Hematopoietic multipotent progenitor cell treated with erythropoietin and hydrocortisone succinate and interleukin-3 and kit ligand, for 6 days (in vitro differentiated cells): ENCODE measurements at places on chromosomes 3 and 15.
A peak's percentile ranks its signal among the peaks of the same experiment; 100 is the strongest.

- no peak for DNase-seq
Observed at GRCh38 chr3:68206524-68207117, 552.2 kb upstream of the SUCLG2 start.

- peak; percentile 37 for DNase-seq
Observed at GRCh38 chr3:45135959-45136358, 10.2 kb downstream of the CDCP1 start.

GRCh38 chr3:50288387-50289007, 3.7 kb downstream of the IFRD2 start:
- no peak for DNase-seq

GRCh38 chr3:168511428-168512014, 415.8 kb upstream of the GOLIM4 start:
- peak; percentile 51 for DNase-seq

GRCh38 chr15:83970295-83970890, 265.2 kb upstream of the GOLGA6L4 start:
- no peak for DNase-seq

DNA sequence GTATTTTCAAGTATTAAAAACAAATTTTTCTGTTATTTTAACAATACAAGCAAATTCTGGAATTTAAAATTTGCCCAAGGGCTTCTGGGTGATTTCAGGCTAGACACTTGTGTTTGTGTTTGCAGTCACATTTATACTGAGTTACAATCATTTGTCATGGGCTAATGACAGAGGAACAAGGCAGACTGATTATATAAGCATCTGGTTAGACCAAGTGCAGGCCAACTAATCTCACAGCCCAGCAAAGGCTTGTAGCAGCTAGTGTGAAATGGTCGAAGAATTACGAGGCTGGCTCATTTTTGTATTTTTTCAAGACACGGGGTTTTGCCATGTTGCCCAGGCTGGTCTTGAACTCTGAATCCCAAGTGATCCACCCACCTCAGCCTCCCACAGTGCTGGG, 52.1 kb downstream of the CMTM8 start:
- no peak for DNase-seq

DNA sequence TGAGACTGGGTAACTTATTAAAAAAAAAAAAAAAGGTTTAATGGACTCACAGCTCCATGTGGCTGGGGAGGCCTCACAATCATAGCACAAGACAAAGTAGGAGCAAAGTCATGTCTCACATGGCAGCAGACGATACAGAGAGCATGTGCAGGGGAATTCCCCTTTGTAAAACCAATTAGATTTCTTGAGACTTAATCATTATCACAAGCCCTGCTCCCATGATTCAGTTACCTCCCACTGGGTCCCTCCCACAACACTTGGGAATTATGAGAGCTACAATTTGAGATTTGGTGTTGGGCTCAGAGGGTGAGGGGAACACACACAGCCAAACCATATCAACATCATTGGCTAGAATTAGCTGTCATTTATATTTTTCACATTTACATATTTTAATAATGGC, 221.0 kb downstream of the RSRC1 start:
- DNase-seq: no peak

DNA sequence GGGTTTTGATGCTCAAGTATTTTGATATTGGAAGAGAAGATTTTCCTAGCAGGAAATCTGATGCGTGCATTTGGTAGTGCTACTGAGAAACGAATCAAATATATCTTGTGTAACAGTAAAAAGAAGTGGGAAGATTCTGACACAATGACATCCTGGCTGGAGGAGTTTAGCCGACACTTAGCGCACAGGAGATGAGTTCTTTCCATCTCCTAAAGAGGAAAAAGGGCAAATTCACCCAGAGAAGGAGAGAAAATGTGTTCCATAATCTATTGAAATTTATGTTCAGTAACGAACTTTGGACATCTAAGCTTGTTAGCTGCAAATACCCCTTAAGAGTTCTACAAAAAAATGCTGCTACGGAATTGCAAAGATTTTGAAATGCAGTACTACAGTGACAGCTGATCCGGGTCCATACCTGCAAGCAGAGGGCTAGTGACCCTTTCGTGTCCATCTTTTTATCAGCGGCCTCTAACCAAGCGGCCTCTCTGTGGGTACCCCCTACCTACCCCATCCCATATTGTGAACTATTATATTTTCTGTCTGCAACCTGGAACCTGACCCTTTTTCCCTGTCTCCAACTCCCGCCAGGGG, 971 bp downstream of the CPOX start:
- no peak for DNase-seq

- no peak for DNase-seq
Observed at GRCh38 chr3:123119802-123120201, 53.0 kb downstream of the PDIA5 start.

- DNase-seq: no peak
Observed at GRCh38 chr3:149462581-149463011, 11.9 kb upstream of the TM4SF4 start.

GRCh38 chr3:187002915-187003314, 72.6 kb downstream of the ST6GAL1 start:
- no peak for DNase-seq

DNA sequence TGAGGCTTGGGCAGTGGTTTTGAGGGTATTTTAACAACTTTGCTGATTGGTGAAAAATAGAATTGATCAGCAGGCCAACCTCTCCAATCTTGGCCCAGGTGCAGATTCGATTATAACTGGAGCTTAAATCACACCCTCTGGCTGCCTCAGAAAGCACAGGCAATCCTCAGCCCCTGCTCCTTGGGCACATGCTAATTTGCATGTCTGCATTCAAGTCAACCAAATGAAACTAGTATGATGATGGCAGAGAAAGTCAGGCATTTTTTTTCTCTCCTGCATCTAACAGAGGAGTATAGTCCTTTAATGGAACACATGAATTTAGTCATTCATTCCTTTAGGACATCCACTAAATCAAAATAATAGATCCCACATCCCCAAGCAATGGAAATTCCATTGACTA, 16.8 kb upstream of the NMNAT3 start:
- no peak for DNase-seq

DNA sequence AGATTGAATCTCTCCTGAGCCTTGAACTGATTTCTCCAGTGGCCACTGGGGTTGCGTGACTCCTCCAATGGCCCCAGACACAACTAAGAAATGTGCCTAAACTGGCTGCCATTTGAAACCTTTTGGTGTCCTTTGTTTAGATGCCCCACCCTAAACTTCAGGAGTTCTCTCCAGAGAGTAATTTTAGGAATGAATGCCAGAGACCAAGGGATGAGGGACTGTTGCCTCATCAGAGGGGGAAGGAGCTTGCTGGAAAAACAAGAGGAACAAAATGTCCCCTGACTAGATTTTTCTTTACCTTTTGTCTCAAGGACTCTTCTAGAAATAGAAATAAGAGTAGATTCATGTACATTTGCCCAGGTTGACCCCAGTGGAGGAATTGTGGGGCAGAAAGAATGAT, 8.1 kb upstream of the ADPRH start:
- no peak for DNase-seq

DNA sequence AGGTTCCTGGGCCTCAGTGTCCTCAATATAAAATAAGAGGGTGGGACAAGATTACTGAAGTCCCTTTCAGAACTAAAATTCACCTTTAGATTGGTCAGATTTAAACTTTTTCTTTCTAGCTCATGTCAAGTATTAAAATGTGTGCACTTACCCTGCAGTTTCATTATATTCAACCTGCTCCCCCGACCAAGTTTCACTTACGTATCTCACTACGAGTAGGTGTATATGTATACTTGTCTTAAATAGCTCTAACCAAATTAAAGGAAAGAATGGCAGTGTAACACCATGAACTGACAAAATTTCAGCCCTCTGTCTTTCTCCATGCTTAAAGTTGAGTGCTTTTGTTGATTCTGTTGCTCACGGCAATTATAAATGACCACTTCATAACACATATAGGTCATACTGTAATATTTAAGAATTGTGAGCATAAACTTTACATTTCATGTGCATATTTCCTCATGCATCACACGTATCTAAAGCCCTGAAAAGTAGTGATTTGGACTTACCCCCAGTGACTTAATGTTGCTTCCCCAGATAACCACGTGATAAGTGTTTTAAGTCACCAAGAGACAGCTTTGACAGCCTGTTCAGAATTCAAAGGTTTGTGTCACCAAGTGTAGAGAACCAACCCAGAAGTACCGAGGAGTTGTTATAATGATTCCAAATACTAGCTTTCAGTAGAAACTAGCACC, 70.0 kb downstream of the PGPEP1L start:
- DNase-seq: no peak

DNA sequence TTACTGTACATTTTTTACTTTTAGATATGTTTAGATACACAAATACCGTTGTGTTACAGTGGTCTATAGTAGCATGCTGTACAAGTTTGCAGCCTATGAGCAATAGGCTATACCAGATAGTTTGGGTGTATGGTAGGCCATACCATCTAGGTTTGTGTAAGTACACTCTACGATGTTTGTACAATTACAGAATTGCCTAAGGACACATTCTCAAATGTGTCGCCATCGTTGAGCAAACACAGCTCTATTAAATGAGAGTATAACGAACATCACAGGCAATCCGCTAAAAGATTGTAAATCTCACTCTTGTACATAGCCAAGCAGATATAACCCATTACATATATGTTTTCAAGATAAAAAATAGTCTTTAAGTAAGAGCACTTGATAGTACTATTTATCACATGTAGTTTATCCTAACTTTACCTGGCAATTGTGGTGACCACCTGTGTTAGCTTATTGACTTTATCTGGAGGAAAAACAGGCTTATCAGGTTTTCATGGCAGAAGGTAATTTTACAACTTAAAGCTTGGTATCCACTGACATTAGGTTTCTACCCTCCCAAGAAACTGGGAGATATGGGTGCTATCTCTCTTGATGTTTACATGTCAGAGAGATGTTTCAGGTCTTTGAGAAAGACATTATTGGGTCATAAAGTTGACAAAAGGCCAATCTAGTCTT, 898.7 kb downstream of the NSUN3 start:
- no peak for DNase-seq

GRCh38 chr3:10357095-10357494, 36.2 kb upstream of the SEC13 start:
- no peak for DNase-seq

- DNase-seq: peak; percentile 60
Observed at GRCh38 chr3:23442598-23443383, 239.7 kb downstream of the UBE2E2 start.

DNA sequence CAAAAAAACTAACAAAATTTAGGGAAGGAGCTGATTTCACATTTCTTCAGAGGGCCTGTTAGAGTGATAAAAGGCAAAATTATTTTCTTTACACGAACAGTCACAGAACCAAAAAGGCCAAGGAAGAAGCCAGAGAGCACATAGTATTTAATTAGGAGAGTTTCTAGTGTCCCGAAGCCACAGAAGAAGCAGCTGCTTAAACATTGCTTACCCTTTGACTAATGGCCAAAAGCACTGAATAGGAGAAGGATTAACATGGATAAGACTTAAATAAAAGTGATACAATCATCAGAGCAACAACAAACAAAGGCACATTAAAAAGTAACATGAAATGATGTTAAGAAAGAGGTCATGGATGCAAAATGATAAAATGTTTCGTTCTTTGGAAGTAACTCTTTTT, 98.6 kb downstream of the CHL1 start:
- DNase-seq: no peak

- no peak for DNase-seq
Observed at GRCh38 chr3:64642327-64643151, 45.3 kb downstream of the ADAMTS9 start.

DNA sequence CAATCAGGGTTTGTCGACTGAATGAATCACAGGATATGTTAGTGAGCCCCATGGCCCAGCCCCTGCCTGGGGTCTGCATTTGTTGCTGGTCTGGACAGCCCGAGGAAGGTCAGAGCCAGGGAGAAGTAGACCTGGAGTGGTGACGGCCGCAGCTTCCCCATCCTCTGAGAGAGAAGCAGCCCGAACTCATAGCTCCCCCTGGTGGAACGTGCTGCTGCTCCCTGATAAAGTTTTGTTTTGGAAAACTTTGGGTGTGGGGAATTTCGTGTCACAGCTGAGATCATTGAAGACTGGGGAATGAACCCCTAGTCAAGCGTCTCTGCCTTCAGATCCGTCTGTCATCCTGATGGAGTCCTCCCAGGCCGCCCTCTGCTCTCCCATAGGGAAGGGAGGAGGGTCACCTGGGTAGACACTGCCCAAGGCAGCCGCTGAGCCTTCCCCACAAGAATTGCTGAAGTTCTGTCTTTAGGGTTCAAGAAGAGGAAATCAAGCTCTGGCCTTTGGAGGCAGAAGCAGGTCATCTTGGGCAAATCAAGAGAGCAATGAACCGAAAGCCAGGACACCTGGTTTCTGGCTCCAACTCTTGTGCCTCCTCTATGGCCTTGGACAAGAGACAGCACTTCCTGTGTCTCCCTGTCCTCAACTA, 60.5 kb downstream of the GLDN start:
- peak; percentile 60 for DNase-seq

DNA sequence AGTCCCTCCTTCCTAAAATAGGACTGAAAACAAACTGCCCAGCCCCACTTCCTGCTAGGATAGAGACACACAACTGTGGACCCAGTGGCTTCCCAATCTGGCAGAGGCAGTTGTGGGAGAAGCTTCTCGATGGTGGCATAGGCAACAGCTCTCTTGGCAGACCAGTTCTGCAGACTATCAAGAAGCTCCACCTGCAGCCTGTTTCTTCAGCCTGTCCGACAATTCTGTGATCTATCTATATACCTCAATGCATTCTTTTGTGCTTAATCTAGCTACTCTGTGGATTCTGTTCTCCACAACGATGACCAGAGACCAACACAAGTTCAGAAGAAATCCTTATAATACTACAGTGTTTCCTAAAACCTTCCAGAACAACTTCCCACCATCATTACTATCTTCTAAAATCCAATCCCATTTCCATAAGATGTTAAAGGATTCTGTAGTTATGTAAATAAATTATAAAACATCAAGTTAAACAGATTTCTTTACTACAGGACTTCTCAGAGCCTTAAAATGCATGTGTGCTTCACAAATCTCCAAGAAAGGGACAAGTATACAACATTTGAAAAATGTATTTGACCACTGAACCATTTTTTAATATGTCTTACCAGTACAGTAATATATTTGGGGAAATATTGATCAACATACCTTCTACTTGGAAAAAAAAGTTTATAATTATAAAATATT, 57.7 kb downstream of the IGF2BP2 start:
- DNase-seq: peak; percentile 42

DNA sequence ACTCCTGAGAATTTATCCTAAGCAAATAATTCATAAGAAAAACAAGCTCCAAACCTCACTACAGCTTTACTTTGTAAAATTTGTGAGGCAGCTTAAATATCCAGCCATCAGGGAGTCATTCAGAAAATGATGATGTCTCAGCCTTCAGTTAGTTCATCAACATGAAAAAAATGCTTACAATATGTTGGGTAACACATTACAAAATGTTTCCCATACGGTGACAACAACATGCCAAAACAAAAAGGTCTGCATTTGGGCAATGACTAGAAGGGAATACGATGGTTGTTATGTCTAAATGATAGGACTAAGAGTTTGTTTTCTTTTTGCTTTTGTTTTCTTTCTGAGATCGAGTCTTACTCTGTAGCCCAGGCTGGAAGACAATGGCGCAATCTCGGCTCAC, 47.0 kb upstream of the CFAP161 start:
- DNase-seq: no peak

DNA sequence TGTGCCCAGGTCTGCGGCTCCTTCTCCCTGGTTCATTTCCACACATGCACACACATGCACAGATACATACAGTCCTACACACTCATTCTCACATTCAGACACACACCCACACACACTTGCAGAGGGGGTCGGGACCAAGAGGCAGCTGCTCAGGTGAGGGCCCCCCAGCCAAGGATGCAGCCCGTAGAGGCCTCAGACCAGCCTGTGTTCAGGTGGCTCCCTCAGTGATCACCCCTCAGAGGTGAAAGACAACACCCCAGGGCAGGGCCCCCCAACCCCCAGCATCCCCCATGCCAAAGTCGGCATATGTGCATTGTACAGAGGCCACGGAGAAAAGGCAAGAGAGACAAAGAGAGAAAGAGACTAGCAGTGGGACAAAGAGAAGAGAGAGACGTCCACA, 5.9 kb upstream of the CORO2B start:
- no peak for DNase-seq
